GM23248 (cell line): ENCODE measurements at places on chromosomes 5 and 9. TPM values are rescaled to one million over a fixed set of nuclear protein-coding genes. Genes with fewer than 3 reads are reported as not detected.

GRCh38 chr5:36723912-36724311 lies 117.5 kb downstream of the SLC1A3 start:
- no peak overlapping the region for H3K27ac ChIP-seq
- H3K27me3 ChIP-seq: peaks cover 14% of the 10 kb centered on the region
- H3K4me1 ChIP-seq: no peaks in the 10 kb centered on the region
- DNase-seq: no peak
- H3K36me3 ChIP-seq: no peaks in the 10 kb centered on the region

DNA sequence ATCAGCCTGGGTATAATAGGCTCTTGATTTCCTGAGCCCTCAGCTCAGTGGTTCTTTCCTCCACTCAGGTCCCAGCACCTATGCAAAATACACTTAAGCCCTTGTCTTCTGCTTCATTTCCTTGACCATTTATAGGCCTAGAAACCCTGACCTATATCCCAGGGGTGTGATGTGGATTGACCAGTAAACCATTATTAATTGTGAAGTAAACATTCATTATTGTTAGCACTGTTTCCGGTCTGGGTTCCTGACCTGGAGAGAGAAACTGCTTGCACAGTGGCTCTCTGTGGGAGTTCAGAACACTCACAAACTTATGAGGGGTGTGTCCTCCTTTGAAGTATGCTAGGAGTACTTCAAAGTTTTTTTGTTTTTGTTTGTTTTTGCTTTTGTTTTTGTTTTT lies 19.6 kb upstream of the TOMM5 start:
- H3K4me1 ChIP-seq: no peaks in the 10 kb centered on the region
- H3K27ac ChIP-seq: no peak overlapping the region
- H3K4me3 ChIP-seq: no peak overlapping the region
- no peaks in the 10 kb centered on the region for H3K36me3 ChIP-seq
- H3K27me3 ChIP-seq: peaks cover 12% of the 10 kb centered on the region

GRCh38 chr9:130780865-130781504 lies 54.1 kb upstream of the ABL1 start:
- H3K4me1 ChIP-seq: peaks cover 48% of the 10 kb centered on the region
- H3K36me3 ChIP-seq: no peaks in the 10 kb centered on the region
- peak overlapping the region; percentile 99 for H3K27ac ChIP-seq
- H3K27me3 ChIP-seq: no peaks in the 10 kb centered on the region

DNA sequence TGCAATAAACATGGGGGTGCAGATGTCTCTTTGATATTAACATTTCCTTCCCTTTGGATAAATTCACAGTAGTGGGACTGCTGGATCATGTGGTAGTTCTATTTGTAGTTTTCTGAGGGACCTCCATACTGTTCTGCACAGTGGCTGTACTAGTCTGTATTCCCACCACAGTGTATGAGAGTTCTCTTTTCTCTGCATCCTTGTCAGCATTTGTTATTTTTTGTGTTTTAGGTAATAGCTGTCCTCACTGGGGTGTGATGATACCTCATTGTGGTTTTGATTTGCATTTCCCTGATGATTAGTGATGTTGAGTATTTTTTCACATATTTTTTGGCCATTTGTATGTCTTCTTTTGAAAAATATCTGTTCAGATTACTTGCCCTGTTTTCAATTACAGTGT lies 562.5 kb downstream of the CSNK1G3 start:
- no peak for DNase-seq
- H3K36me3 ChIP-seq: no peaks in the 10 kb centered on the region
- no peaks in the 10 kb centered on the region for H3K4me1 ChIP-seq
- H3K27ac ChIP-seq: no peak overlapping the region
- H3K27me3 ChIP-seq: 0 out of 2 replicates have a peak, but pooled peaks cover 3% of the 10 kb centered on the region

GRCh38 chr5:141359790-141360426 lies at the start of gene PCDHGB2:
PCDHGB2 (plus strand) TSS chr5:141359994; CDS start chr5:141360136, 142 bp downstream.
- no peaks in the 10 kb centered on the region for H3K4me1 ChIP-seq
- no peaks in the 10 kb centered on the region for H3K27me3 ChIP-seq
- H3K36me3 ChIP-seq: no peaks in the 10 kb centered on the region; the same call in 1 of the 2 replicates
- DNase-seq: peak; percentile 44
- peak within 1 kb of the TSS; percentile 40; the same call in 1 of the 2 replicates for H3K4me3 ChIP-seq

- H3K4me3 ChIP-seq: peak overlapping the region; percentile 63
- H3K36me3 ChIP-seq: no peaks in the 10 kb centered on the region
- peak; percentile 47 for DNase-seq
- no peaks in the 10 kb centered on the region for H3K27me3 ChIP-seq
These were observed 5.0 kb downstream of the NSMF start for GRCh38 chr9:137454145-137454596.

- H3K27ac ChIP-seq: no peak overlapping the region
- DNase-seq: no peak
- H3K4me1 ChIP-seq: peaks cover 31% of the 10 kb centered on the region
- H3K27me3 ChIP-seq: no peaks in the 10 kb centered on the region
These were observed 69.5 kb downstream of the PRR16 start for GRCh38 chr5:120533581-120533980.

- DNase-seq: no peak
- no peak overlapping the region for H3K4me3 ChIP-seq
- no peaks in the 10 kb centered on the region for H3K4me1 ChIP-seq
- no peak overlapping the region for H3K27ac ChIP-seq
- H3K36me3 ChIP-seq: peaks cover 8% of the 10 kb centered on the region
These were observed 115.5 kb upstream of the DMRT1 start for GRCh38 chr9:726005-726404.

DNA sequence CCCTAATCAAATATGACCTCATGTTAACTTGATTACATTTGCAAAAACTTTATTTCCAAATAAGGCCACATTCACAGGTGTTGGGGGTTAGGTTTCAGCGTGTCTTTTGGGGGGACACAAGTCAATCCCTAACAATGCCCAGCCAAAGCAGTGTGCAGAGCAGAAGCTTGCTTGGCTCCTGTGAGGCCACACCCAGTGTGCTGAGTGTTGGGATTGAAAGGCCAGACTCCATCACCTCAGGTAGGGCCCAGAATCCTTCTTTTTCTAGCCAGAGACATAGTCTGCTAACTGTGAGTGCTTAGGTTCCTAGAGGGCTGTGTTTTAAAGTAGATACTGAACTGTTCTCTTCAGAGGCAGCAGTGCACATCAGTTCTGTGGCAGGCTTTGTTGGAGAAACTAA lies 27.9 kb downstream of the KDM4C start:
- peaks cover 24% of the 10 kb centered on the region for H3K4me1 ChIP-seq
- no peaks in the 10 kb centered on the region for H3K27me3 ChIP-seq
- H3K4me3 ChIP-seq: no peak overlapping the region
- no peak overlapping the region for H3K27ac ChIP-seq
- no peak for DNase-seq
- H3K36me3 ChIP-seq: no peaks in the 10 kb centered on the region

DNA sequence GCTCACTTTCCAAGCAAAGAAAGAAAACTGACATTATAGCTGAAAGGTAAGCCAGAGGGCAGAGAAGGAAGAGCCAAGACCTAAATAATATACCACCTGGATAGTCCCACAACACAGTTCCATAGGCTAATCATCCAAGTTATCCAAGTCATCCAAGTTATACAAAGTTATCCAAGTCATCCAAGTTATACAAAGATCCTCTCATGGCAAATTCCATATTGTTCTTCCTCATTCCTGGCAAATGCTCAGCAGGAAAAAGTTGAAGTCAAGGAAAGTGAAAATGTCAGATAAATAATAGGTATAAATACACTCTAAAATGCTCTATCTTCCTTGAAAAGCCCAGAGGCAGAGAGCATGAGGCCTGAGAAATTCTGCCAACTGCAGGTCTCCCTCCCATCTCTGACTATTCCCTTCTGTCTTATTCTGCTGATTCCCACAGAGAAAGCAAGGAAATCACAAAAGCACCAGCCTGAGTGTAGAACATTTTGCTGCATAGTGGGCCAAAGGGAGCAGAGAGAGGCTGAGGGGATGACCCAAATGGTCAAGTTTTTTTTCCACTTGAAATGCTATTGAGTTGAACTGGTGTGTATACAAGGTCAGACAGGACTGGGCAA lies 12.5 kb downstream of the MCTP1 start:
- peaks cover 16% of the 10 kb centered on the region for H3K27me3 ChIP-seq
- H3K4me1 ChIP-seq: no peaks in the 10 kb centered on the region
- DNase-seq: no peak
- H3K27ac ChIP-seq: no peak overlapping the region

- no peaks in the 10 kb centered on the region for H3K36me3 ChIP-seq
- no peak for DNase-seq
- no peak overlapping the region for H3K4me3 ChIP-seq
- H3K27ac ChIP-seq: no peak overlapping the region
- H3K4me1 ChIP-seq: no peaks in the 10 kb centered on the region
These were observed 90.5 kb downstream of the RASEF start for GRCh38 chr9:82972446-82972845.

DNA sequence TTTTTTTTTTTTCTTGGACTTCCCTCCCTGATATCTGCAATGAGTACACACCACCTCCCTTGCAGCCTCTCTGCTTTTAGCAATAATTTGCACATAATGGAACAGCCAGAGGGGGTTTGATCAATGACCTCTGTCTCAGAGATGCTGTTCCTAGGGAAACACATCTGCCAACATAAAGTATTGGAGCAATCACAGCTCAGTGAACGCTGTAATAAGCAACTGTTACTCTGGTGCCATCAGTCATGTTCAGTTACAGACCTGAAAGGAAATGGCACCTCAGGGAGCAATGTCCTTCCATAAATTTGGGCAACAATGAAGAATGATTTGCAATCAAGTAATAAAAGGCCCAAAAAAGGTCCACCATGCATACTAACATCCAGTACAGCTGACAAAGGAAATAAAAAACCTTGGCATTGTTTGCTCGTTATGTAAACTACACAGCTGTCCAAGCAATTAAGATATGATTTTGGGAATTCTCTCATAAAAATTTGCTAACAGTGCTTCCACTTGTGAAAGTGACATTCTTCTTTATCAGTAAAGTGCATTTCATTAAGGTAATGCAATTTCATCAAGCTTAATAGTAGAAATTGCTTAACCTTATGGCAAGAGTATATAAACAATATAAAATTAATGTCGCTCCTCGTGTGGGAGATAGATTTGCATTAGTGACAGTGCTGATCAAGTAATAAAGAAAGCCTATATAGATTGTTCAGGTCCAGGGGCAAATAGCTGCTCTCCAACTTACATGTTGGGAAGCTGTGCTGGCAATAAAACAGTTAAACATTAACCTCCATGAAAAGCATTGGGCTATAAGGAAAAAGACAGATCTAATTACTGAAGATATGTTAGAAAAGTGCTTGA lies 167.8 kb downstream of the RASEF start:
- no peaks in the 10 kb centered on the region for H3K4me1 ChIP-seq
- DNase-seq: no peak
- no peaks in the 10 kb centered on the region for H3K36me3 ChIP-seq
- no peak overlapping the region for H3K27ac ChIP-seq
- H3K4me3 ChIP-seq: no peak overlapping the region
- no peaks in the 10 kb centered on the region for H3K27me3 ChIP-seq

GRCh38 chr5:134451225-134451935 lies 39.7 kb upstream of the CDKN2AIPNL start:
- no peaks in the 10 kb centered on the region for H3K27me3 ChIP-seq
- DNase-seq: no peak
- peaks cover 10% of the 10 kb centered on the region; the same call in 1 of the 2 replicates for H3K4me1 ChIP-seq

DNA sequence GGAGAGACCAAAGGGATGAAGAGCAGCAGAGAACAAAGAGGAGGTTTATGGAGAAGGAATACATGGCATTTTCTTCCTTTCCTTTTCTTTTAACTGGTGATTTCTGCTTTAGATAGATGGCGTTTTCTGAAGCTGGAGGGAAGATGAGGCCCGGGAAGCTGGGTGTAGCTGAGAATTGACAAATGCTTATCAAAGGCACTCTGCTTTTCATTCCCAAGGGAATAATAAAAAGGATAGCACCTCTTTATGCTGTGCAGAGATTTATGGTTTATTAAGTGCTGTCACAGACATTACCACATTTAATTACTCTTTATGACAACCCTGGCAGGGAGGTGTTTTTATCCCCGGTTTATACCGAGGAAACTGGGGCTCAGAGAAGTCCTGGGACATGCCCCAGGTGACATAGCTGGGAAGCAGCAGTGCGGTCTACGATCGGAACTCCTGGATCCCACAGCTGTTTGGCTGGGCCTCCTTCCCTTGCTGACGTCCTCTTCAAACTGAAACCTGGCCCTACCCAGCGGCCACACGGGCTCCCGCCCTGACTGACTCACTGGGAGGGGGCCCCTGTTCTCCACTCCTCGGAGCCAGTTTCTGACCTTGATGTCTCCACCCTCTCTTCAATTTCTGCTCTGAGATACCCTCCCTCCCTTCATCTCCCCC lies 8.2 kb upstream of the EPB41L4B start:
- H3K27me3 ChIP-seq: no peaks in the 10 kb centered on the region
- peaks cover 19% of the 10 kb centered on the region for H3K4me1 ChIP-seq
- DNase-seq: peak; percentile 88
- H3K27ac ChIP-seq: no peak overlapping the region
- H3K36me3 ChIP-seq: no peaks in the 10 kb centered on the region
- peak overlapping the region; percentile 20; the same call in 1 of the 2 replicates for H3K4me3 ChIP-seq

- H3K27ac ChIP-seq: no peak overlapping the region
- no peaks in the 10 kb centered on the region for H3K4me1 ChIP-seq
- H3K4me3 ChIP-seq: no peak overlapping the region
These were observed 260.1 kb downstream of the PRELID2 start for GRCh38 chr5:145574889-145575573.

GRCh38 chr5:62790348-62790747 lies 211.7 kb downstream of the LRRC70 start:
- no peaks in the 10 kb centered on the region for H3K4me1 ChIP-seq
- H3K27ac ChIP-seq: no peak overlapping the region
- no peaks in the 10 kb centered on the region for H3K27me3 ChIP-seq
- peak; percentile 13 for DNase-seq
- no peak overlapping the region for H3K4me3 ChIP-seq

DNA sequence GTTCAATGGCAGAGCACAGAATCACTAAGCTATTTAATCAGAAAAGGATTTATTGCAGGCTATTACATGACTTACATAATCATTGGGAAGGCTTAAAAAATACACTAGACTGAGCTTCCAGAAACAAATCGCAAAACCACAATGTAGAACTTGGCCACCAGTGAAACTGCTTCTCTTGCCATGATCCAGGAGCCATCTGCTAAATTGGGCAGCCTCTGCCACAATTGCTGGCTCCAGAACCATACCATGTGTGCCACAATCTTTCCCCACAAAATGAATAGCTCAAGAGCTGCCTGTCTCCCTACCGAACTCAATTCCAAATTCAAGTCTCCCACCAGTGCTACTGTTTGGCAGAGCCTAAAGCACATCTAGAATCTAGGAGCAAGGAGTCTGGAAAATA lies 9.8 kb upstream of the ERAP1 start:
- no peaks in the 10 kb centered on the region for H3K36me3 ChIP-seq
- H3K27me3 ChIP-seq: 0 out of 2 replicates have a peak, but pooled peaks cover 17% of the 10 kb centered on the region
- no peak overlapping the region for H3K4me3 ChIP-seq
- H3K27ac ChIP-seq: no peak overlapping the region

DNA sequence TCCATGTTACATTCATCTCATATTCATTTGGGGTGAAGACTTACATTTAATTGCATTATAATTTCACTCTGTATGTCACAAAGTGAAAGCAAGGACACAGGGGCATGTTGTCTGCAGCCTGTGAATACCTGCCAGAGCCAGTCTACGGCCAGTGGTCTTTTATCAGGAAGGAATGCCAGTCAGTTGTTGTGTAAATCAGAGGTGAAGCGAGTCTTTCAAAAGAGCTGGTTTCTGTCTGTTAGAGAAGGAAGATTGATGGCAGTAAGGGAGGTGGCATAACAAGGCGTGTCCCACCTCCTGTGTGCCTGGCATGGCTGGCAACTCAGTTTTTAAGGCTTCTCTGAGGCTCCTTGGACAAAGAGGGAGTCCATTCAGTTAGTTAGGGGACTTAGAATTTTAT lies 18.1 kb upstream of the SYK start:
- no peak overlapping the region for H3K27ac ChIP-seq
- no peak for DNase-seq
- no peaks in the 10 kb centered on the region for H3K27me3 ChIP-seq
- H3K4me3 ChIP-seq: no peak overlapping the region

GARIN3 gene
- not detected in 2 replicates for total RNA-seq

COL15A1 gene
- 16.8 and 17.8 TPM in 2 replicates for total RNA-seq

MAT2B gene
- 61.3 and 63.1 TPM in 2 replicates for total RNA-seq

IL4 gene
- not detected in 2 replicates for total RNA-seq
